K562 (cell line): ENCODE measurements at places on chromosomes 4 and X. TPM values are rescaled to one million over a fixed set of nuclear protein-coding genes. Genes with fewer than 3 reads are reported as not detected.

ARL9 gene
- total RNA-seq = 0.11 and 0.22 TPM in 2 replicates

SPANXA1 gene
- total RNA-seq = not detected in 2 replicates

UNC5C gene
- total RNA-seq = 0.02 TPM in 2 replicates

DNA sequence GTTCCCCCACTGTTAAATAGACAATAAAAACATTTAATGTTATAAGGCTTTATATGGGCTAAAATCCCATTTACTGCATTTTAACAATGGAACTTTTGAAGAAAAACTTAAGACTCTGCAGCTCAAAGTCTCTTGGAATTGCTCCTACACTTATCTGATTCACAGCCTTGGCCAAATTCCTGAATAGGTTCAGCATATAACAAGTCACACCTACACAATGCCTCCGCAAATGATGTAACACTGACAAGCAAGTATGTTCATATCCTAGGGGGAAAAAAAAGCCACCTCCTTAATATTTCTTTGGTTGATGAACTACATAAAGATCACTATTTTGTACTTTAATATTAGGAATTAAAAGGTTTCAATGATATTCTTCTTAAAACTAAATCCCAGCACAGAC lies 34.5 kb downstream of the RPS6KA6 start:
- H3K27me3 ChIP-seq = no peaks in the 10 kb centered on the region
- H3K4me1 ChIP-seq = no peaks in the 10 kb centered on the region
- DNase-seq = no peak
- H3K4me3 ChIP-seq = no peak overlapping the region
- H3K36me3 ChIP-seq = no peaks in the 10 kb centered on the region
- H3K27ac ChIP-seq = no peak overlapping the region

GRCh38 chr4:74675673-74676279 lies 118.5 kb downstream of the BTC start:
- H3K27me3 ChIP-seq = no peaks in the 10 kb centered on the region
- DNase-seq = peak; percentile 39
- H3K4me3 ChIP-seq = no peak overlapping the region
- no peak overlapping the region for H3K27ac ChIP-seq

DNA sequence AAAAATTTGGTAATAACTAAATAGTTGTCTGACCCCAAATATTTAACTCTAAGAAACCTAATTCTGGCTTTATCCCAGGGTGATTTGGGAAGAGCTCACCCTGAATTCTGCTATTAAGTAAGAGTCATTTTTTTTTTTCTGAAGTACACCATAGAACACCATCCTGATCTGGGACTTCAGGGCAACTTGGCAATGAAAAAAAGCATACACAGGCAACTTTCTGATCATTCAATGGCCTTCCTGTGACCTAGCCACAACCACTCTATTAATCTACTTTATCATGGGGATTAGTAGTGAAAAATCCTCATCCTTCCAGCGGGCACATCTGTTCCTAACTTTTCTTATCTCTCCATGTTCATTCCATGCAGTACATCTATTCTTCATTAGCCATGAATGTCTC lies 333.2 kb upstream of the MAD2L1 start:
- no peak overlapping the region for H3K4me3 ChIP-seq
- H3K4me1 ChIP-seq = no peaks in the 10 kb centered on the region
- no peak overlapping the region for H3K27ac ChIP-seq
- H3K27me3 ChIP-seq = no peaks in the 10 kb centered on the region
- no peak for DNase-seq

GRCh38 chr4:94590493-94590892 lies 138.8 kb downstream of the PDLIM5 start:
- no peak overlapping the region for H3K27ac ChIP-seq
- no peaks in the 10 kb centered on the region for H3K27me3 ChIP-seq
- no peaks in the 10 kb centered on the region for H3K4me1 ChIP-seq
- no peak overlapping the region for H3K4me3 ChIP-seq
- H3K36me3 ChIP-seq = peaks cover 46% of the 10 kb centered on the region

DNA sequence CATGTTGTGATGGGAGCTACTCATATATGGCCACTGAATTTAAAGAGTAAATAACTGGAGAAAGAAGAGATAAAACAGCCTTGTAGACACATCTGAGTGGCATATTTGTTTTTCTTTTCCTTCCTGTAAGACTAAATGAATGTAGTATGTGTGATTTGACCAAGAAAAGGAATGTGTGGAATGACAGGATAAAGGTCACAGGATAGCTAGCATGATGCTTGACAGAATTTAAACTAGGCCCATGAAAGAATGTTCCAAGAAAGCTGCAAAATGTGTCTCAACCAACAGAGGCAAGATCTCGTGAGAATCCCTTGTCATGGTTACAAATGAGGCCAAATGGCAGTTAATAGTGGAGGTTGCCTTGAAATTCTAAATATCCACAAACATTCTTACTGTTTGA lies 137.0 kb downstream of the KCNIP4 start:
- no peak for DNase-seq
- no peak overlapping the region for H3K27ac ChIP-seq
- no peaks in the 10 kb centered on the region for H3K27me3 ChIP-seq
- H3K36me3 ChIP-seq = no peaks in the 10 kb centered on the region
